ENCODE measurements at places on chromosomes 5 and 9. TPM values are rescaled to one million over a fixed set of nuclear protein-coding genes. Genes with fewer than 3 reads are reported as not detected.

DNA sequence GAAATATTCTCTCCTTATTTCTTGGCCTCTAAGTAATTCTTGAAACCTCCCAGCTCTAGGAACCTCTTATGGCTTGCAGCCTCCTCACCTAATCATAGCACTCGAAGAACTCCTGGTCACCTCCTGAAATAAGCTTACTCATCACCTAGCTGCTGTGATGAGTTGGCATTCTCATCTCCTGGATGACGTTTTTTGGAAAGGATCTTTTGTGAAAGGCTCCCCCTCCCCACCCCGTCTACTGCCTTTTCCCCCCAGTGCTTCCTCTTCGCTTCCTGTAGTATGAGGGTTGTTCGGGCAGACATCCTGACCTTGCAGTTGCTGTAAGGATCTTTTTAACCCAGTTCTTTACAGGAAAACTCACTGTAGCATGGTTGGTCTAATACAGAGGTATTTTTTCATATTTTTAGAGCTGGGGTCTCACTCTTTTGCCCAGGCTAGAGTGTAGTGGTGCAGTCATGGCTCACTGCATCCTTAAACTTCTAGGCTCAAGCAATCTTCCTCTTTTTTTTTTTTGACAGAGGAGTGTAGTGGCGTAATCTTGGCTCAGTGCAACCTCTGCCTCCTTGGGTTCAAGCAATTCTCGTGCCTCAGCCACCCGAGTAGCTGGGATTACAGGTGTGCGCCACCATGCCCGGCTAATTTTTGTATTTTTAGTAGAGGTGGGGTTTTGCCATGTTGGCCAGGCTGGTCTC lies 41.8 kb downstream of the ARHGAP26 start:
- no peak for DNase-seq

DNA sequence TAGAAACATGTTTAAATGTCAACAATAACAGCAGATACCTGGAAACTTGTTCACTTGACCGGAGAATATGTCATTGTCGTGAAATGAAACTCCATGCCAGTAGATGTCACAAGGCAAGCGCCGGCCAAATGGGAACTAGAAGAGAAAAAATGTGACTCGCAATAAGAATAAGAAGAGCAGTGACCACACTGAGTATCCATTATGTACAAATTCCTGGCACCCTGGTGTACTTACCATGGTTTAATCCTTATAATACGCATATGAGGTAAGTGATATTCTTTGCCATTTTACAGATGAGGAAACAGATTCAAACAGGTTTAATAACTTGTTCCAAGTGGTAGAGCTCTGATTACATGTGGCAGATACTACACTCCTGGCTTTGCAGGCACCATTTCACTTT lies 53.9 kb downstream of the TTLL11 start:
- DNase-seq, result no peak

GRCh38 chr9:71761938-71762353 lies 6.4 kb downstream of the CEMIP2 start:
- DNase-seq, result no peak

DNA sequence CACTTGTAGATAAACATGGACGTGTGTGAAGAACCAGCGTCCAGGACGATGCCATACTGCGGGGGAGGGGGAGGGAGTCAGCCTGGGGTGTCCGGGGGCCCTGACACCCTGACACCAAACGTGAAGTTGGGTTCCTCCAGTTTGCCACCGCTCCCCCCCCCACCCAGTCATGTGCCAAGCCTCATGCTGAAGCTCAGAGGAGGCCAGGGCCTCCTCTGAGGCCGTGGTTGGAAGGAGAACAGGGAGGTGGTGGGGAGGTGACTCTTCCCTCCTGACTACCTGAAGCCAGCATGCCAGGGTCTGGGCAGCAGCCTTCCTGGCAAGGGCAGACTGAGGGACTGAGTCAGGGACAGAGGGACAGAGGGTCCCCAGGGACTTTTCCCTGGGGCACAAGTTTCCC lies 1.6 kb downstream of the ENTPD2 start:
- DNase-seq, result no peak

The EQTN gene
- not detected for polyA plus RNA-seq

DNA sequence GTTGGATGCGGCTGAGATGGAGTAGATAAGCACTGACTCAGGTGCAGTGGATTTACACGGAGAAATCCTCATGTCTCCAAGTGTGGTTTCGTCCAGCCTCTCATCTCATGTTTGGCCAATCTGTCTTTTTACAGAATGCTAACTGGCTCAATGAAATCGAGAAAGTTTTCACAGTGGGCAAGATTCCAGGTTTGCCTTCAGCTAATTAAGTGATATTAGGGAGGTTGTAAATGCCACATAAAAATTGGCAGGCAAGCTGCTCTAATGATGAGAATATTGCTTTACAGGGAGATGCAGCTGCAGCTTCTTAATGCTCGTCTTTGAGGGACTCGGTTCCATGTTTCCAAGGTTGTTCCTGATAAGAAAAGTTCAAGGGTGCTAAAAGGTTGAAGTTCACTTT lies 23.7 kb downstream of the BARHL1 start:
- no peak for DNase-seq

The FCN2 gene
- polyA plus RNA-seq, result 0.16 TPM

The MVB12B gene
- polyA plus RNA-seq, result 16.5 TPM

DNA sequence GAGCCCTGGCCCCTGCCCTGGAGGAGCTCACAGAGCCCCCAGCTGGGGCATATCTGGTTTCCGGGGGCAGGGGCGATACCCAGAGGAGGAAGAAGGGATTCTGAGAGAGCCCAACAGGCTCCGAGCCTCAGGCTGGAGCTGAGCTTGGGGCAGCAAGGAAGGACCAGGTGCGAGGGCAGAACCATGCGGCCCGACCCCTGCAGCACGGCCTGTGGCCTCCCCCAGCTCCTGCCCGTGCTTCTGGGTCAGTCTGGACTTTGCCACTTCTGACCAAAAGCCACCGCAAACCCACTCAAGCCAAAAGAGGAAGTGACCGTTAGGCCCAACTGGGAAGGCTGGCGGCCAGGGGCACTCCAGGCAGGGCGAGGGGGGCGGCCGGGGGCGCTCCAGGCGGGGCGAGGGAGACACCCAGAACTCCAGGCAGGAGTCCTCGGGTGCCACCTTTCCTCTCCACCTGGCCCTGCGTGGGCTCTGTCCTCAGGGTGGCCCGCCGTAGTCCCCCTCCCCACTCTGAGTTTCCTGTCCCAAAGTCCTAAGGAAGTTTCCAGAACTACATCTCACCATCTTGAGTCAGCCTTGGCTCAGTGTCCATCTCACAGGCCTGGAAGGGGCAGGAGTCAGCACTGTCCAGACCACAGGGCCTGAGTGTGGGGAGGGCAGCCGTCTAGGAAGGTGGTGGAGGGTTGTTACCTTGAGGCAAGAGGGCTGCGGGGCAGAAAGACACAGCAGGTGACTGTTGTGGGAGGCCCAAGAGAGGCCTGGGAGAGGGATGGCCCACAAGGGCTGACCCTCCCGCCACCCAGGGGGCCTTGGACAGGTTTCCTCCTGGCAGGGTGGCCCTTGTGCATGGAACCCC lies 946 bp upstream of the LTC4S start:
- DNase-seq, result no peak

The TAF1L gene
- polyA plus RNA-seq, result 0.03 TPM

- no peak for DNase-seq
Measured at GRCh38 chr9:112864403-112864802, 26.3 kb downstream of the SLC46A2 start.

GRCh38 chr9:26339796-26340195 lies 552.8 kb downstream of the CAAP1 start:
- DNase-seq, result no peak

DNA sequence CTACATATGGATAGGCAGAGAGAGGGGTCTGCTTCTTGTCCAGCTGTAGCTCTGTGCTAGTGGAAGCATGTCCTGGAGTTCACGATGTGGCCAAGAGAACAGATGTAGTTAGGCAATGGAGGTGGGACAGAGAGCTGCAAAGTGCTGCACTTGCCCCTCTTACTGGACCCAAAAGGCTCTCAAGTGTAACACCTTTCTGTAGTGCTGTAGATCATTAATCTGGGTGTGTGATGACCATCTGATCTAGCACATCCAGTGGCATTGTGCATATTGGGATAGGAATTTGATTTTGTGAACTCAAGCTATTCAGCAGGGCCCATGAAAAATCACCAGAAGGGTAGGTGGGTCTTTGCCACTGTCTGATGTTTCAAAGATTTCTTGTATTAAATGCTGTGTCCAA lies 151.4 kb downstream of the KDM4C start:
- DNase-seq, result no peak

DNA sequence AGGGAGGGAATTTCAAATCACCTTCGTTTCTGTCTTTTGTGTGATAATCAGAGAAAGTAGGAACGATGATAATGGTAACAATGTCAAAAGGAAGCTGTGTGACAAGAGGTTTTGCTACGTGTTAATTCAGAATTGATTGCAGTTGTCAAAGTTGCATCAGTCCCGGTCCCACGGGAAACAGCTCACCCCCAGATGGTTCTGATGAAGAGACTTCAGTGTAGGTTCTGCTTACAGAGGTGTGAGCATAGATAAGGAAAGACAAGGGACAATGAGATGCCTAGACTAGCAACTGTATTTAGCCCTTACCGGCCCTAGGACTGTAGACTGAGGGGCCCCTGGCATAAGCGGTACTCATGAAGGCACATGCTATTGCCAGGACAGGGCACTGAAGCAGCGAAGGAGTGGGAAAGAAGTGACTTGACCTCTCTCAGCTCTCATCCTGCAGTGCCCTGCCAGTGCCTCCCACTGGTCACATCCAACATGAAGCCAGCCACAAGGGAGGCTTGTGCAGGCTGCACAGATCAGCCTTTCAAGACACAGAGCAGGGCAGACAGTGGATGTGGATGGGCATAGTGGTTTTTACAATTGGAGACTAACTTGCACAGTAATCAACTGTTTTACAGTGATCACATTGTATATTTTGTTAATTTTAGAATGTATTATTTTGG lies 21.1 kb downstream of the PDE8B start:
- no peak for DNase-seq

The PCDHGA11 gene
- polyA plus RNA-seq, result 2.7 TPM

- DNase-seq, result no peak
Measured at GRCh38 chr5:133602835-133603380, 9.4 kb downstream of the FSTL4 start.

GRCh38 chr9:128372188-128372641 lies 1.0 kb downstream of the URM1 start:
- no peak for DNase-seq
